ENCODE measurements at places on chromosomes 2 and 18. TPM values are rescaled to one million over a fixed set of nuclear protein-coding genes. Genes with fewer than 3 reads are reported as not detected.

- DNase-seq, result no peak
Observed at GRCh38 chr18:58845928-58846724, 18.6 kb upstream of the ZNF532 start.

- DNase-seq, result no peak
Observed at GRCh38 chr2:166140932-166141331, 13.1 kb upstream of the SCN1A start.

- no peak for DNase-seq
Observed at GRCh38 chr18:47166294-47166693, 9.9 kb downstream of the IER3IP1 start.

GRCh38 chr2:70477441-70477844, 76.2 kb downstream of the TGFA start:
- no peak for DNase-seq

Gene FEV
- not detected for total RNA-seq

- DNase-seq, result no peak
Observed at GRCh38 chr2:12895017-12895416, 178.3 kb downstream of the TRIB2 start.

Gene SGPP2
- 8.8 TPM for total RNA-seq

- DNase-seq, result no peak
Observed at GRCh38 chr2:74499267-74499939, at the start of gene LBX2. TSS of gene LBX2 (minus strand) at chr2:74499603. CDS start at chr2:74499537, 66 bp downstream.

GRCh38 chr2:143410082-143410897, 281.1 kb downstream of the ARHGAP15 start:
- DNase-seq, result no peak

- DNase-seq, result no peak
Observed at GRCh38 chr18:79401494-79402208, 5.9 kb downstream of the NFATC1 start.

Gene SCYGR4
- not detected for total RNA-seq

GRCh38 chr18:70028084-70028483, 80.4 kb upstream of the CD226 start:
- no peak for DNase-seq

DNA sequence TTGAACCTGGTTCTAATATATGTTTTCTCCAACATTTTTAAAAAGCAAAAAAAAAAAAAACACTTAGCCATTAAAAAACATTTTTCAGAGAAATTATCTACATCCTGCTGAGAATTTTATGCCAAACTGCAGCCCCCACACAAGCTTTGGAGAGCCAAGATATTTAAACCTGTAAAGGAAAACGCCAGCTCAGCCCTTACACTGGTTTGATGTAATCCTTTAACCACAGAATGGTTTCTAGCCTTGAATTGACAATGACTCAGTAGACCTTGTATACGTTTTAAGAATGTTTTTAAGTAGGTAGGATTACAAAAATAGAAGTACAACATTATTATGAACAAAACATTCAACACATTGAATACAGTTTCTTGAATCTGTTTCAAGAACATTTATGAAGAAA, 113.6 kb downstream of the BABAM2 start:
- no peak for DNase-seq

DNA sequence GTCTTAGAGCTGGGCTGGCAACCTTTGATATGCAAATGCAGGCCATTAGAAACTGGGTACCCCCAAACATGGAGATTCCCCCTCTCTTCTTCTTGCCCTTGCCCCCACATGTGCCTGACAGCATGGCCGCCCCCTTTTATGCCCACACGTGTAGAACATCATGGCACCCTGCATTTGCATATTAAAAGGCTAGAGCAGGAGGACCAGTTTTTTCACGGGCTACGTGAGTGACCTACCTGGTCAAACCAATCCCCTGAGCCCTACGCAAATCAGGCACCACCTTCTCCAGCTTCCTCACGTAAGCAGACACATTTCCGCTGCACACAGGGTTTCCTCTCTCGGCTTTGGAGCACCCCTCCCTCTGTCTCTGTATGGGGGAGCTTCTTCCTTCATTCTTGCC, 110.9 kb upstream of the COPS8 start:
- no peak for DNase-seq

DNA sequence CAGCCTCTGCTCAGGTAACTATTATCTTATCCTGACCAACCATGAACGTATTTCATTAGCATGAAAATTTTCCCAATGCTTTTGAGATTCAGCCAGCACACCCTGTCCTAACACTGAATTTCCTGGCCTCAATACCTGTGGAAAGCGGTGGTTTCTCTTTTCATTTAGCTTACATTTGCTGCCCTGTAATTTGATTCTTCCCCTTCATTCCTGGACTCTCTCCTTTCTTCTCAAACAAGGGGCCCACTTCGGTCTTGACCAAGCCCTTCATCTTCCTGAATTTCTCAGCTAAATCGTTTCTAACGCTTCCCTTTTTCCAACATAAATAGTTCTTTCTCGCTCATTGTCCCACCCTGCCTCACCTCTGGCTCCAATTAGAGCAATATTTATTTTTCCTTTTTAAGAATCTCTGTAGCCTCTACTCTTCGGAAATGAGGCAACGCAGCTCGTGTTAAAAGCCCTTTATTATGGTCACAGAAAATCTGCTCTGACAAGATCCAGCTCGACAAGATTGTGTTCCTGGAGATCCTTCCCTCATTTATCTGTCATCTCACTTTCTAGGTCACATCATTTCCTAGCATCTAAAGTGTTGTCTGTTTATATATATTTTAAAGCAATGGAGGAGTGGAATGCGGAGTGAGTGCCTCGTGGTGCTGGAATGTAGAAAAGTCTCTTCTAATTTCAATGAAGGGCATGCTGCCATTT, 49.5 kb upstream of the BCL11A start:
- no peak for DNase-seq

Gene G6PC2
- total RNA-seq, result not detected

Gene GPR55
- 0.16 TPM for total RNA-seq

DNA sequence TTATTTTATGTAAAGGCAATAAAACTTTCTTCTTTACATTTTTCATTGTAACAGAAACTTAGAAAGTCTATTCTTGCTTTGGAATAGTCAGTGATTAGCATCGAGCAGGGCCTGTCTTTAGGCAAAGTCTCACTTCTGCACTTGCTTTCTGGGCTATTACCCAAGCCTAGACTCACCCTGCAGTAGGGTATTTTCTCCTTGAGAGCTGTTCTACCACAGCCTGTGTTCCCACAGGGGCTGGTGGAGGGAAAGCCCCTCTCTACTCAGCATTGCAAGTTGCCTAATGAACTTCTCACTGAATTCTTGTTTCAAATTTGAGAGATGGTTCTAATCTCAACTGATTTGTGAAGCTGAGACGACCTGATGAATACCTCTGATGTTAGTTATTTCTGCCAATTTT, 111.7 kb upstream of the KLHL14 start:
- no peak for DNase-seq

Gene RAPGEF4
- total RNA-seq, result 12.8 TPM

Gene RASGRP3
- total RNA-seq, result 23.9 TPM

DNA sequence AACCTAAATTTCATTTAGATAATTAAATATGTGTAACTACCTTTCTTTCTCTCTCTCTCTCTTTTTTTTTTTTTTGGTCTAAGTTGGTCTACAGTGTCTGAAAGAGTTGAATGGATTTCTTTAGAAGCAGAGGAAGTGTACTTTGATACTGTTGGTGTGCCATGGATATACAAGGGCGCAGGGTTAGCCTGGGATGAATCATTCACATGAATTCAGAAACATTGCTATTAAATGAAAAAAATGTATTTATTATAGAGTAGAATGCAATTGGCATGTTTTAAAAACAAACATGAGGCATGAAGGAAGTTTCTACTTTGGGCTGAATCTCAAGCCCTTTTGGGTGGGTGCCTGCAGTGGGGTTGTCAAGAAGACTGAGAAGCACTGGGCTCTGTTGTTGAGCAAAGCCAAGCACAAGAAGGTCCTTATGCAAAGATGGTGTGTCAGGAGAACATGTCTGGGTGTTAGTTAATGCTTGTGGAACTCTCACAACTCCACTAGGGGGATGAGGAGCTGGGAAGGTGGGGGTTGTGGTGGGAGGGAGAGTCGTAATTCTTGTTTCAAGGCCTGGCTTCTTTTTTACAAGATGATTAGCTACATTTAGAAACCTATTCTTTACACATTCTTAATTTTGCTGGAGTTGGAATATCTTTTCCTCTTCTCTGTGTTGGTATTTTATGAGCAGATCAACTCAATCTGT, 57.9 kb downstream of the LYPD6 start:
- no peak for DNase-seq

DNA sequence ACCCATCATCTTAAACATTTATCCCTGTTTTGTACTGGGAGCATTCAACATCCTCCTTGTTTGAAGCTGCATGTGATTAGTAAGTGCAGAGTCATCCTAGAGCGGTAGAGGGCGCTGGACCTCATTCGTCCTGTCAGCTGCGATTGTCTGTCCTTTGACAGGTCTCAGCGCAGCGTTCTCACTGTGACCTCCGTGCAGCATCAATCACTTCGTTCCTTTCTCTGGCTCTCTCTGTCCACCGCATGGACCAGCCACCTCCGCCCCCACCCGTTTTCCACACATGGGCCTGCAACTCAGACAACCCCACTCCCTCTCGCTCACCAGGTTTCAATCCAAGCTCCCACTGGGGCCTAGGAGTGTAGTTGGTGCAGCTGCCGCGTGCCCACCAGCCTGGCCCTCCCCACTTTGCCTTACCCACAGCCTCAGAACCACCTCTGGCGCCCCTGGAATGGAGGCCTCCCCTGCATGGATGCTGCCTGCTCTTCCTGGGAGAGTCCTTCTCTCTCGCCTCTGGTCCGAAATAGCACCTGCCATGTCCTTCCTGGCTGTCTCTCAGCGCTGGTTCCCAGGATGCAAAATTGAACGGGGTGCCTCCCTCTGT, 90.5 kb downstream of the NDUFA10 start:
- peak; percentile 62 for DNase-seq

Gene VAMP5
- 50.8 TPM for total RNA-seq

Gene SCN7A
- 12.1 TPM for total RNA-seq

DNA sequence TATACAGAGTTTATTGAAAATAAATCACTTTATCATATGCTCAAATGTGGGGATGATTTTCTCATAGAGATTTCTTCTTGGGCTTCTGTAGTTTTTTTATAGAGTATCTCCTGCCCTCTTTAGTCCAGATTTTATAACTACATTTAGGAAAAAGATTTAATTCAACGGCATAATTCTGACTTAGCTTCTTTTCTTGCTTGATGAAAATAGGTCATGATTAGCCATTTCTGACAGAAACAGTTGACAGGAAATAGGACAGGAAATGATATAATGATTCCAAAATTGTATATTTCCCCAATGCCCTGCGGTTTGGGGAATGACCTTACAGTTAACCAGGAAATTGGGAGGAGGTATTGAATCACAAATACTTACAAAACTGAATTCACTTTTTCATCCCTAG, 1531.9 kb upstream of the ACVR2A start:
- DNase-seq, result no peak

DNA sequence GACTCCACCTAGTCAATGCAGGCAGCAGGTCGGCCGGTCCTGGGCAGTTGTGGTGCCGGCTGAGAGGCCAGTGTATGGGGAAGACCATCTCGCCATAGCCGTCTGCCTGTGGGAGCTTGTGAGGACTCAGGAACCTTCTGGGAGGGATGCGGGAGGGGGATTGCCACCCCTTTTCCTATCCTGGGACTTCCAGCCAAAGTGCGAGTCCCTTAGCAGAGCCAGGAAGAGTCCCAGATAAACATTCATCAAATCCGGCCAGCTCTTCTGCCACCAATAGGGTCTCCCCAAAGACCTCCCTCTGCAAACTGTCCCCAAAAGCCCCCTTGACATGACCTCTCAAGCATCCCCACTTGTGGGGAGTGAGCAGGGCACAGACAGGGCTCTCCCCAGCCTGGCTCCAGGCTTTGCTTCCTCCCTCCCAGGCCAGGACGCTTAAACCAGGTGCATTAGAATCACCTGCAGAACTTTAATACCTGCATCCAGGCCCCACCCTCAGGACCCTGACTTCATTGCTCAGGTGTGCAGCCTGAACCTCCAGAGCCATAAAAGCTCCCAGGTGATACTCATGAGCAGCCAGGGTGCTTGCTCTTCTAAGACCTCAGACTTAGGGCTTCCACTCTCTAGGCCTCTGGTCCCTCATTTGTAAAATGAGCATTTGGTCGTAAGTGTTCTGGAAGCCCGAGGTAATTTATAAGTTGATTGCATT, 159.3 kb downstream of the CAPN13 start:
- no peak for DNase-seq

Gene TRIM54
- 0.66 TPM for total RNA-seq

Gene ZNF532
- total RNA-seq, result 55.5 TPM

Gene ERICH2
- not detected for total RNA-seq

DNA sequence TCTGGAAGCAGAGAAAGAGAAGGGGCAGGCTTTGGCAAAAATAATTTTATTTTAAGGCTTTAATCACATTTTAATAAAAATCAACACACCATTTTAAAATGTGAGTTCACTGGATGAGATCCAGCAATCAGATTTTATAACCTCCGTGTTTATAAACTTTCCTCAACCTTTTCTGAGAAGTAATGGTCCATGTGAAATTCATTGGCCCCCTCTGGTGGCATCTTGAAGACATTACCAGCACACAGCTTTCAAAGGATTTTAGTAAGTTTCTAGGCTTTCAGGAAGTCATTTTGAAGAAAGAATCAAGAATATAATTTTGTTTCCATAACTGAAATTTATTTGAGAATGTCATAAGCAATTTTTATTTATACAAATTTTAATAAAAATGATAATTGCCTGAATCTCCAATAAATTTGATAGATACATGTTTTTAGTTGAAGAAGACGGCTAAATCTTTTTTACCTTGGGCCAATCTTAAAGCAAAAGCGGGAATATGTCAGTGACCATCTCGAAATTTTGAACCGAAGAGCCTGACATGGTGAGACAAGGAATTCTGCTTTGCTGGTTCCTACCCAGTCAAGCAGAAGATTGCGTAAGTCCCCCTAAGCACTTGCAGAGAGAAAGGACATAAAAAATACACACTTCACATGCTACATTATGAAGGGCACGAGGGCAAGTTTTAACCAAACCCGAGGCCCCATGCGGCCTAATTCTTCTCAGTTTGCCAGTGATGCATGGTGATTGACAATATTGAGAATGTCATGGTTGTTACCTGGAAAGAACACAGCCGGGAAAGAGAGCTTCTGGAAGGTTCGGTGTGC, 128.4 kb upstream of the CBLN2 start:
- DNase-seq, result no peak

Gene CPLX4
- not detected for total RNA-seq

GRCh38 chr2:28178946-28179345, 213.7 kb upstream of the FOSL2 start:
- no peak for DNase-seq

DNA sequence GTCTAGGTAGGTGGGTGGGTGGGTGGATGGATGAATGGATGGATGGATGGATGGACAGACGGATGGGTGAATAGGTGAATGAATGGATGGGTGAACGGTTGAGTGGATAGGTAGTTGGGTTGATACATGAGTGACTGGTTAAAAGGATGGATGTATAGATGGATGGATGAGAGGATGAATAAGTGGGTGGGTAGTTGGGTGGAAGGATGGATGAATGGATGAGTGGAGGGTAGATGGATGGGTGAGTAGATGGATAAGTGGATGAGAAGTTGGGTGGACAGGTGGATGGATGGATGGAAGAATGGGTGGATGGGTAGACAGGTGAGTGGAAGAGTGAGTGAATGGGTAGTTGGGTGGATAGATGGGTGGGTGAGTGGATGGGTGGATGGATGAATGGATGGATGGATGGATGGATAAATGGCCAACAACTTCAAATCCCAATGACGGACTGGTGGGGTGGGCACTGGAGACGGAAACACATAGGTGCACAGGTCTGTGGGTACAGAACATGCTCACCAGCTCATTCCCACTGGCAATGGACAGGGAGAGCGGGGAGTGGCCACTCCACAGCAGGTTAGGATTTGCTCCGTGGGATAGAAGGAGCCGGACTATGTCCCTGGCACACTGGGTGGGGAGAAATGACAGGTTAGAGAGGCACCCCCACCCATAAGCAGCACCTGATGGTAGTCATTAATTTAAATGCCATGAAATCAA, 48.8 kb downstream of the ANKMY1 start:
- no peak for DNase-seq

- DNase-seq, result no peak
Observed at GRCh38 chr2:239898292-239898925, 126.7 kb downstream of the NDUFA10 start.
